SK-MEL-5 (cell line): ENCODE measurements at places on chromosomes 4 and X.

- DNase-seq = no peak
Measured at GRCh38 chr4:173794662-173795061, 264.6 kb upstream of the HAND2 start.

DNA sequence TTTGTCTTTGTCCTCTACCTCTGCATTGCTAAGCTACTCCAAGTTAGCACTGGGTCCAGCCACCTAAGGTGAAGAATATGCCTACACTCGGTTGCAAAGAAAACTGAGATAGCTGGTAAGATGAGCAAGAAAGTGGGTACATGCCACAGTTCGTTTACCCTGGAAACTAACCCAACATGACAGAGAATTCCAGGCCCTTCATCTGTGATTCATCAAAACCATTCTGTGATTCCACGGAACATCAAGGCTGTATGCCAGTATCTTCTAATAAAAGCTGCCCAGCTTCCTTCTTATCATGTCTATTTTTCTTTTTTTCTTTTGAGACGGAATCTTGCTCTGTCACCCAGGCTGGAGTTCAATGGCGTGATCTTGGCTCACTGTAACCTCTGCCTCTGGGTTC lies 58.7 kb upstream of the SPANXC start:
- no peak for DNase-seq

DNA sequence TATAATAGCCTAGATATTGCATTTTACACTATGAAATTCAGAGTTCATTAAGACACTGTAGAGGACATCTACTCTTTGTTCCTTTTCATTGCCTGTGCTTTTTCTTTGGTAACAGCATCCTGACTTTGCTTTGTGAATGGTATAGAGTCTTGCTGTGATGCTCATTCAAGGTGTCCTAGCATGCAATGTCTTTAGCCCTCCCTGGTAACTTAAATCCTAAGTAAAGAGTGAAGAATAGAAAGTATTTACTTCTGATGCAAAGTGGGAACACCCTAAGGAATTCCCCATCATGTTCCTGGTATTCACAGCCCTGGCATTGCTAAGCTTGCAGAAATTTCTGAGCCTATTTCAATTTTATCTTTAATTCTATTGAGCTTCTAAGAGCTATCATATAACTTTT lies 400.1 kb downstream of the FAT4 start:
- no peak for DNase-seq

DNA sequence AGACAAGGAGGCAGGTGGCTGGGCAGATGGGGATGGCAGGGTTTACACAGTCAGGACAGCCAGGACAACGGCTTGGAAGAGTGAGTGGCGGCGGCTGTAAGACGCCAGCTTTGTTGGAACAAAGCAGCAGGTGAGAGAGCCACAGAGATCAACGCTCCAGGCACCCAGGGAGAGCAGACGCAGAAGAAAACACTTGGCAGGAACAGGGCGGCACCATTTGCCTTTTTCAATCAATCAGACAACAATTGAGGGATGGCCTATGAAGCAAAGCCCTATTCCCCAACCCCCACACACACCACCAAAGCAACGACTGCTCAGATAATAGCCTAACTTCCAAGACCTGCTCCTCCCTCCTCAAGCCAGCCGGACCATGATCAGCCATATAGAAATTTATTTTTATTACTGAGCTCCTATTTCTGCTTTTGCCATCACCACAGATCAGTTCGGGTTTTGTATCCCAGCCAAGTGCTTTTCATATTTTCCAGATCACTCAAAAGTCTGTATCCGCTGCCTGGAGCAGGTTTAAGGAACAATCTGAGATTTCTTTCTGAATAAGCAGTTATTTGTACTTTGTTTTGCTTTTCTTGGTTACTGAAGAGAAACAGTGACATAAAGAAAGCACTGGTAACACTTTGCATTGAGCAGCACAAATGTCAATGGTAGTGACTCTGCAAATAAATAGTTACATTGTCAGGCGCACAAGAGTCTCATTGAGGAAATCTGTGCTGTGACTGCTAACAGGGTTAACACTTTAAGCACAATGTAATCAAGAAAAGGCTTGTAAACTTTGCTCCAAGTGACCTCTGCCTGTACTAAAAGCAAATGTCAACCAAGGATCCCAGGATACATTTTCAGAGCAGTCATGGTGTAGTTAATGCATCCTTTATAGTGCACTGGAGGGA lies 81.8 kb upstream of the RBPJ start:
- peak; percentile 96 for DNase-seq

GRCh38 chrX:107484002-107484726 lies 34.7 kb downstream of the FRMPD3 start:
- DNase-seq = peak; percentile 26

DNA sequence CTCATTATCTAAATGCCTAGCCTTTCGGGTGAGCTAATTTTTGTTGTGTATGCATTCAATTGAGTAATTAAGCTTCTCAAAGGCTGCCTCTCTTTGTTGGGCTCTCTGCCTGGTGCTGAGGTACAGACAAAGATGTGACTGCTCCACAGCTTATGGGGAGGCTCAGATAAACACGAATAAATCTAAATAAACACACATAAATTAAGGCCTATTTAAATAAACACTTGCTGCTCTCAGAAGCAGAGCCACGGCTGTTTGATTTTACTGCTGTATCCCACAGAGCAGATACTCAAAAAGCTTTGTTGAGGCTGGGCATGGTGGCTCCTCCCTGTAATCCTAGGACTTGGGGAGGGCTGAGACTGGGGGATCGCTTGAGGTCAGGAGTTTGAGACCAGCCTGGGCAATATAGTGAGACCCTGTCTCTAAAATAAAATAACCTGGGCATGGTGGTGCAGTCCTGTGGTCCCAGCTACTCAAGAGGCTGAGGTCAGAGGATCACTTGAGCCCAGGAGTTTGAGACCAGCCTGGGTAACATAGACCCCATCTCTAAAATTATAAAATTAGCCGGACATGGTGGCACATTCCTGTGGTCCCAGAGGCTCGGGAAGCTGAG lies 8.4 kb upstream of the CD99 start:
- no peak for DNase-seq

DNA sequence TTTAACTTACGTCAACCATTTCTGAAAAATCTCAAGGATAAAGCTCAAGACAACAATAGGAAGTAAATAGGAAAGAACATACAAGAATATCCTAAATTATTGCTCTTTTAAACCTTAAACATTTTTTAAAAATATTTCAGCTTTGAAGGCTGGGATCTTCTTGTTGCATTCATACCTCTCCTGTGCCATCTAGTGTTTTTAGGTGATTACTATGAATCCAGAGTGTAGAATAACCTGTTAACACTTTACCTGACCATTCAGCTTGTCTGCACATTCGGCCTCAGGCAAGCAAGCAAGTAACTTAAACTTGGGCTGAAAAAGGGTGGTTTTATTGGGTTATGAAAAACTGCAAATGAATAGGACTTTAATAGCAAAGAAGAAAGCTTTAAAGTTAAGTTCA lies 507.8 kb upstream of the INTU start:
- no peak for DNase-seq

- peak; percentile 21 for DNase-seq
Measured at GRCh38 chr4:83582289-83582785, 46.4 kb downstream of the GPAT3 start.

DNA sequence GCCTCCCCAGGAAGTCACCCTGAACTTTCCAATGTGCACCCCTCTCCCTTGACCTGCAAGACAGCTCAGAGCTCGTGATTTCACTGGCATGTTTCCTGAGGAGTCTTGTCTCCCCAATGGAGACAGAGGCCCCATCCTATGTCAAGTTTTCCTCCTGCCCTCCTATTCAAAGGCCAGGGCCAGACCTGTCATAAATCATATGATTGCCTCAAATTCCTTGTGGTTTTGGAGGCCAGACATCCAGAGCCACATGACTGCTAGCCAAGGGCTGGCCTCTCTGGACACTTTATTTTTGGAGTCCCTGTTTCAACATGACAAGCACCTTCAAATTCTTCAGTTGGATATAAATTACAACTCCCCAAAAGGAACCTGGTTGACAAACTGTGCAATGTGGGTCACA lies 76.0 kb upstream of the TFDP3 start:
- DNase-seq = peak; percentile 5

DNA sequence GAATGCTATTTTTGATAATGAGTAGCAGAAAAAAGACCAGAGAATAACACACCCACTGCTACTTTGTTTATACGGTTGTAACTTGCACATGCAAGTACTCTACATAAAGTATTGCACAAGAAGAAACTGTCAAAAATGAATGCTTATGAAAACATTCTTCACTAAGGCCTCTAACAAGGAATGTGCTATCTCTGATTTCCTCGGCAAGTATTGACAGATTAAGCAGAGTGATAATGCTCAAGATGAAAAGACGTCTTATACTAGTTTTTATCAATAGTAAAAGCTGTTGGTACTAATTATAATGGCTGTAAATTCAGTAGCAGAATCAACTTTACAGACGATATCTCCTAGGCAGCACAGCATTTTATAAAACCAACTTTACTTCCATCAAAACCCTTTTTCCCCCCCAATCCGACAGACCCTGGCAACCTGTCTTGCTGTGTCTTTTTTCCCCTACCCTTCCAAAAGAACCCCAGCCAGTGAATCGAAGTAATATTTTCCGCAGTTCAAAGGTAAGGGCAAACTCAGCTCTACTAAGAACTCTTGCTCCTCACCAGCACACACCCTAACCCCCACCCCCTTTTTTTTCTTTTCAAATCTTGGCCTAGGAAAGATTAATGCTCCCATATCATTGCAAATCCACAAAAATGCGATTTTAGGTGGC lies 1.5 kb downstream of the FRYL start:
- no peak for DNase-seq

DNA sequence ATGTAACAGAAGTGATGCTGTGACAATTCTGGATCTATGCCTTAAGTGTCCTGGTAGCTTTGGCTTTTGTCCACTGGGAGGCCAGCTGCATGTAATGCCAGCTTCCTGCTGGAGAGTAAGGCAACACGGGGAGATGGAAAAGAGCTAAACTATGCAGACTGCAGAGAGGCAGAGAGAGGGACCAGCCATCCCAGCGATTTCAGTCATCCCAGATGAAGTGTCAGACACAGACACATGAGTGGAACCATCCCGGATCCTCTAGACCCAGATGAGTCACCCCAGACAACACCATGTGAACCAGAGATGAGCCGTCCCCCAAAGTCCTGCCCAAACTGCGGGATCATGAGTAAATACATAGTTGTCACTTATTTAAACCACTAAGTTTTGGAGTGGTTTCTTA lies 14.6 kb downstream of the SRPX start:
- DNase-seq = no peak

DNA sequence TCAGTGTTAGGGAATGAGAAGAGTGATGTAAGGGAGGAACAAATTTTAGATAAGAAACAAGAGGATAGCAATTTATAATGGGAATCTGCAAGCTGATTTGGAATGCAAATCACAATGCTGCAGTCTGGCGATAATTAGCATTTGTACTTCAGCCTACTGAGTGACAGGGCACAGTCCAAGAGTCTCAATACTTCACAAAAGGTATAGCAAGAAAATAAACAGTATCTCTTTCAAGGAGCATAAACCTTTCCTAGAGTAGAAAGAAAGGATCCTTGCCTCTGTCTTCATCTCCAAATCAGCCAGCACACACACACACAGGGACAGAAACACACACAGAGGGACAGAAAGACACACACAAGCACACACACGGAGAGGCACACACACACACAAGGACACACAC lies 1.1 kb upstream of the GPM6A start:
- no peak for DNase-seq

- DNase-seq = peak; percentile 47
Measured at GRCh38 chr4:82561786-82562563, at the start of gene TMEM150C. Gene TMEM150C (minus strand): TSS chr4:82561988. CDS start chr4:82504657, 57,331 bp downstream.

DNA sequence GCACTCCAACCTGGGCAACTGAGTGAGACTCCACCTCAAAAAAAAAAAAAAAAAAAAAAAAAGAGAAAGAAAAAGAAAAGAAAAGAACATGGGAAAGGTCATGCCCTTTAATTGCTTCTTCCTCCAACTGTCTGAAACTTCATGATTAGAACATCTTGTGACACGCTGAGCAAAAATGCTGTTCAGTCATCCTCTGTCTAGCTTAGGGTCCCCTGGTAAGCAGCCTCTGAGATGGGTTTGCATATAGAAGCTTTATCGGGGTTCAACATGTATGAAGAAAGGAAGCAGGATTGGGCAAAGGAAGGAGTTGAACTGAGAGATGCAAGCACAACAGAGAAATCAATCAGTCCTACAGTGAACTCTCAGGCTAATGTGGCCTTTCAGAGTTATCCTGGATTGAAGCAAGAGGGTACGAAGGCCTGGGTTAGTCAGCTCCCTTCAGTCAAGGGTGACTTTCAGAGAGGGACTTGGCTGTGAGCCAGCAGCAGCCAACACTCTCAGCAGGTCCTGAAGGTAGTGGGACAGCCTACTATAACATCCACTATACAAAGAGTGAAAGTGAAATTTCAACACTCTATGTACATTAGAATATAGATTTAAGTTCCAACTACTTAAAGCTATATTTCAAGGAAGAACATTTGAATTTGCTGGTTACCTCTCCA lies 11.4 kb downstream of the MAOB start:
- no peak for DNase-seq

- DNase-seq = no peak
Measured at GRCh38 chr4:815464-816146, 10.3 kb downstream of the CPLX1 start.

GRCh38 chr4:184955636-184956035 lies 62.7 kb upstream of the HELT start:
- no peak for DNase-seq

- no peak for DNase-seq
Measured at GRCh38 chr4:95106408-95106928, 348.7 kb downstream of the BMPR1B start.

- no peak for DNase-seq
Measured at GRCh38 chrX:107646735-107647134, 18.4 kb downstream of the PRPS1 start.

DNA sequence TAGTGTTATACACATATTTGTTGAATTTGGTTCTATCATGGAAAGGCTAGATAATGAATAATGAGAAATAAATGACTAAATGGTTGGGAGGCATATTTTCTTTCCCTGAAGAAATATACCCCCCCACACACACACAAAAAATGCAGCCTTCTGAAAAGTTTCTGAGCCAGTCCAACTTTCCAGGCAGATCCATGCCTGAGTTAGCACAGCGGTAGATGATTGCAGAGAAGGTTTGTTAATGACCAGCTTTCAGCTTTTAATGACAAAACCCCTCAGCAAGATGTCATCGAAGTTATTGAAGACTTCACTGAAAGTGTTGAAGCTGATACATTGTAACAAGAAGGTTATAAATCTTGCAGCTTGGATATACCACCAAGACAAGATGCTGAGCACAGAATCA lies 61.4 kb downstream of the GBA3 start:
- DNase-seq = no peak

- peak; percentile 15 for DNase-seq
Measured at GRCh38 chrX:24494647-24495075, 29.6 kb downstream of the PDK3 start.

GRCh38 chr4:77158487-77158861 lies 1.5 kb downstream of the CCNG2 start:
- no peak for DNase-seq
